ENCODE measurements at places on chromosomes 12 and 14.

GRCh38 chr14:68444449-68445168, 348.3 kb downstream of the ZFP36L1 start:
- peak; percentile 13 for DNase-seq

GRCh38 chr12:54053751-54054741, at the start of gene HOXC4:
HOXC4 (plus strand) TSS chr12:54053835; CDS start chr12:54053923, 88 bp downstream.
- no peak for DNase-seq

- DNase-seq = no peak
Observed at GRCh38 chr12:89701606-89702206, 6.9 kb downstream of the ATP2B1 start.

GRCh38 chr14:55059333-55059732, 7.9 kb downstream of the MAPK1IP1L start:
- no peak for DNase-seq

GRCh38 chr14:63405715-63406114, 87.0 kb upstream of the GPHB5 start:
- DNase-seq = no peak

DNA sequence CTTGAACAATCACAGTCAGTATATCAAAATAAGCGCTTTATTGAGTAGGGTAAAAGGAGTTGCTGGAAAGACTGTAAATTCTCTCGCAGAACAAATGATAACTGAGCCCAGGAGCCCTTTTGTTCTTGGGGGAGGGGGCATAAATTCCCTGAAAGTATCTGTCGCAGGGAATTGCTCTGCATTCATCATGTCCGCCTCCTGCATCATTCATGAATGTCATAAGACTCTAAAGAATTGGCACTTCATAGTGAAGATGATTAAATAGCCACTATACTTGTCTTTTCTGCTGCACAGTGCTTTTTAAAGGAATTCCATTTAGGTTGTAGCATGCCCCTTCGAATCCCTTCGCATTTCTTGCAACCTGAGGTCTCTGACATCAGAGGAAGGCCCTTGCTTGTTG, 762.3 kb downstream of the DIO2 start:
- no peak for DNase-seq

DNA sequence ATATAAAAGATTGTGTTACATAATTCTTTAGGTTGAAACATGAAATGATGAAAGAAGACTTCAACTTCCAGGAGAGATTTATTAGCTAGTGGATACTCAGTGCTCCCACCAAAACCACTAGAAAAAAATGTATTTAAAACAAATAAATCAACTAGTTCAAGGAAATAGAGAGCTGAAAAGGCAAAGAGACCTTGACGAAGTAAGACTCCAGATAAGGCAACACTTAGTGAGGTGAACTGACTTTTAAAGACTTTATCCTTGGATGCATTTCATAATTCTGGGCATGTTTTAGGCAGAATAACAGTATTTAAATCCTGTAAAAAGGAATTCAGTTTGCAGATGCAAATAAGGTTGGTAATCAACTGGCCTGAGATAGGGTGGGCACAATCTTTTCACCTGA, 1150.7 kb downstream of the FSCB start:
- no peak for DNase-seq

DNA sequence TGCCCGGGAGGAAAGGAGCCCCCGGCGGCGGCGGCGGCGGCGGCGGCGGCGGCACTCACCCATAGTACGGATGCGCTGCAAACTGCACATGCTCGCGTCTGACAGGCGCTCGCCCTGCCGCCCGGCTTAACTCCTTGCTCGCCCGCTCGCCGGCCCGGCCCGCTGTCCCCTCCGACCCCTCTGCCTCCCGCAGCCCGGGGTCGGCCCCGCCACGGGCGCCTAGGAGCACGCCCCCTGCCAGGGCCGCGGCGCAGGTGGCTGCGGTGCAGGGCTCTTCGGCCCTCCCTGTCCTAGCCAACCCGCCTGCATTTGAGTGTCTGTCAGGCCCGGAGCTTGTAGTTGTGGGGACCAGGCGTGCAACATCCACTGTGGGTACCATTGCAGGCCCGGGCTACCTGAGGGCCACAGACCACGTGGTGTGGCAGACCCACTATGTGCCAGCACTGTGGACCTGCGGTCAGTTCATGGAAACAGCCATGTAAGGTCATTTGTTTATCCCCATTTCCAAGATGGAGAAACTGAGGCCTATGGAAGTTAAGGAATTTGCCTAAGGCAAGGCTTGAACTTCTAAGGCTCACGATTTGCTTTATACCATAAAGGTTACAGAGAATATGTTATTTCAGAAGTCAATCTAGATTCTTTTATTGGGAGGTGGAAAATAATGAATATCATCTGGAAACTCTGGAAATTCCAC, 17.6 kb upstream of the PLEKHH1 start:
- no peak for DNase-seq

GRCh38 chr12:131025939-131026702, 72.4 kb downstream of the ADGRD1 start:
- no peak for DNase-seq

- DNase-seq = no peak
Observed at GRCh38 chr12:59559696-59560095, 36.1 kb upstream of the SLC16A7 start.

DNA sequence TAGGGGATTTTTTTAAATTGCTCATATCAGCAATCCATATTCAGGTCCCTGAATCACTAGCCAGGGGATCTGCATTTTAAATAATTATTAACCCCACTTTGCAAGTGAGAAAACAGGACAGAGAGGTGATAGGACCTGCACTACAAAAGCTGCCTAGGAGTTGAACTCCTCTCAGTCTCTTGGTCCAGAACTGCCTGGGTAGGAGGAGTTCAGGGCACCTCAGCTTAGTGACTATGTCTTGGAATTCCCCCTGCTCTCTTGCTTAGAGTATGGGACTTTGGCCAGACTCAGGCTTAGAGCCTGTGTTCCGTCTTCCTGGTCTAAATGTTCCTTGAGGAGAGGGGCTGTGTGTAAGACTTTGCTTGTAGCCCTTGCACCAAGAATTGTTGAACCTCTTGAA, 68.2 kb upstream of the WSCD2 start:
- DNase-seq = no peak

GRCh38 chr12:64833928-64834327, 9.5 kb downstream of the TBC1D30 start:
- DNase-seq = no peak

DNA sequence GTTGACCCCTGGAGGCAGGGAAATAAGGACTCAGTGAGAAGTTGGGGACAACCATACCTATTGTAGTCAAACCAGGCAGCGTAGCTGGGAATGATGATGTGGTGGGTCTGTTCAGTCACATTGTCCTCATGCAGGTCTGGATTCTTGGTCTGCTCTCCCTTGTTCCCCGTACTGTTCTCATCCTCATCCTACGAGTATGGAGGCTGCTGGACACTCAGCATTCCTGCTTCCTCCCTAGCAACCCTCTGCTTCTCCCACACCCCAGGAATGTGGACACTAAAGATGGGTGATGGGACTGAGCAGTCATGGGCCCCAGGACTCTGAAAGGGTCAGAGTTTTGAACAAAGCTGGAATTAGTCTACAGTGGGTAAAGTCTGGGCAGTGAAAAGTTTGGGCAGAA, 10.9 kb downstream of the SMARCC2 start:
- DNase-seq = no peak

DNA sequence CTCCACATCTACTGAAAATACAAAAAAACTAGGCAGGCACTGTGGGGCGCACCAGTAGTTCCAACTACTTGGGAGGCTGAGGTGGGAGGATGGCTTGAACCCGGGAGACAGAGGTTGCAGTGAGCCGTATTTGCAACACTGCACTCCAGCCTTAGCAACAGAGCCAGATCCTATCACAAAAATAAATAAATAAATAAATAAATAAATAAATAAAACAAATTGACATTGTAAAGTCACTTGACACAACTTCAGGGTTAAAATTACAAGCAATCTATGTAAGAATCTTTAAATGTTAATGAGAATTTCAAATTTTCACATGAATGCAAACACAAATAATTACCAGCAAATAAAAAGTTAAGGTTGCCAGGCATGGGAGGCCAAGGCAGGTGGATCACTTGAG, 11.1 kb downstream of the ATXN2 start:
- no peak for DNase-seq

GRCh38 chr14:81557146-81557545, 23.5 kb upstream of the SEL1L start:
- DNase-seq = no peak

DNA sequence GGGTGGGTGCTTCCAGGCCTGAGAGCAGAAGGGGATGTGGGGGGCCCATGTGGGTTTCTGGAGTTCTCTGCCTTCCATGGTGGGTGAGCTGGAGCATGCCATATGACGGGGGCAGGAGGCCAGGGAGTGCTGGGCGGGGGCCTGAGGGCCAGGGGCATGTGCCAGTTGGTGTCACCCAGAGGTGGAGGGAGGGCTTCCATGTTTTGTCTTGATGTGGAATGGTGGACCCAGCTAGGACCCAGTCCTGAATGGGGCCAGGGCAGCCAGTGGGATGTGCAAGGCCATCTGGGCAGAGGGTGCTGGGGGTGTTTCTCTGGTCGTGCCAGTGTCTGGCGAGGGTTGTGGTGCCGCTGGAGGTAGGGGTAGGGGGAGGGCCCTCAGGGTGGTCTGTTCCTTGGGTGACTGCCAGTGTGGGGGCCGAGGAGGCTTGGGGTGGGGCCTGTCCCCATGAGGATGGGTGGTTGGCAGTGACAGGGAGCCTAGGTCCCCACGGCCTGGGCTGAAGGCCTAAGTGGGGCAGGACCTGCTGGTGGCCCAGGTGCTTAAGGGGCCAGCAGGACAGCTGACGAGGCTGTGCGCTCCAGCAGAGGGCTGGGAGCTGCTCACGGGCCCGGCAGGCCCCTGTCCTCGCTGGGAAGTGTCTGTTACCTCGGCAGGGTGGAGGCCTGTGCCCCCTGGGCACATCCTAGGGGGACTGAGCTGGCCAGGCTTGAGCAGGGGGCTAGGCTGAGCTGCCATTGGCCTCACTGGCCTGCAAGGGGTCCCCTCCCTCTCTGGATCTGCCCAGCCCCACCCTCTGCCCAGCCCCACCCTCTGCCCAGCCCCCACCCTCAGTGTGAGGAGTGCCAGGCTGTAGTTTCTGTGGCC, 26.8 kb downstream of the CEP170B start:
- DNase-seq = no peak

- DNase-seq = no peak
Observed at GRCh38 chr14:89533766-89534165, 116.7 kb upstream of the FOXN3 start.

DNA sequence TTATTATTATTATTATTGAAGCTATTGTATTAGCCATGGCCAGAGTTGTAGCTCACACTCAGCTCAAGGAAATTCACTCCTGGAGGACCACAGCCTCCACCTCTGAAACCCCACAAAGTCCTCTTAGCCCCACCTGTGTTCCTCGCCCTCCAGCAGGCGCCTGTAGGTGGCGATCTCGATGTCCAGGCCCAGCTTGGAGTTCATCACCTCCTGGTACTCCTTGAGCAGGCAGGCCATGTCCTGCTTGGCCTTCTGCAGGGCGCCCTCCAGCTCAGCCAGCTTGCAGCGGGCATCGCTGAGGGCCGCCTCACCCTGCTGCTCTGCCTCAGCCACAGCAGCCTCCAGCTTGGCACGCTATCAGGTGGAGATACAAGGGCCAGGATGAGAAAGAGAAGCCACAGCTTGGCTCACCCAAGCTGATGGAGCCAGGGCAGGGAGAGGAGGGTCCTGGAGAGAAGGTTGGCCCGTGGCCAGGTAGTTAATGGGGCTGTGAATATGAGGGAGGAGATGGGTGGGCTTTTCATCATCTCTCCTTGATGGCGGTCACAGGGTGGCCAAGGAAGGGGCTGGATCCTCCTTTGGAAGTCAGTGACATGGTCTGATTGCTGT, 5.1 kb downstream of the KRT85 start:
- DNase-seq = no peak

GRCh38 chr14:105850853-105851581, 324.6 kb downstream of the TMEM121 start:
- DNase-seq = no peak

GRCh38 chr14:59926534-59926933, 6.6 kb downstream of the LRRC9 start:
- no peak for DNase-seq

- DNase-seq = no peak
Observed at GRCh38 chr12:96218989-96219678, 25.0 kb downstream of the ELK3 start.

- no peak for DNase-seq
Observed at GRCh38 chr12:80381121-80381520, 62.9 kb upstream of the PTPRQ start.

DNA sequence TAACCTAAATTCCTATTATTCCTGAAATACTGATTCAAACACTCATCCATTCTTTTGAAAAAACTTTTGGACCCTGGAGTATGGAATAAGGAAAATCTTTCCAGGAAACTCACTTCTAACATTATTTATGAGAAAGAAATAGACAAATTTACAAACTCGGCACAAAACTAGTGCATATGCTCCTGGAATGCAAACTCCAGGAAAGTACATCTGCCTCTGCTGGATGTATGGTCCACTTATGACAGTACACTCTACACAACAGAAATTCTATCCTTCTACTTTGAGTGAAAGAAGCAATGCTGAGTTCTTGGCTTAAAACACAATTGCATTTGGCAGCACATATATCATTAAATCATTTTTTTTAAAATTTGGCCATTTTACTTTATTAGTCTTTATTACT, 700.5 kb upstream of the STXBP6 start:
- no peak for DNase-seq

- peak; percentile 21 for DNase-seq
Observed at GRCh38 chr12:111203446-111203845, 165.4 kb downstream of the PHETA1 start.

DNA sequence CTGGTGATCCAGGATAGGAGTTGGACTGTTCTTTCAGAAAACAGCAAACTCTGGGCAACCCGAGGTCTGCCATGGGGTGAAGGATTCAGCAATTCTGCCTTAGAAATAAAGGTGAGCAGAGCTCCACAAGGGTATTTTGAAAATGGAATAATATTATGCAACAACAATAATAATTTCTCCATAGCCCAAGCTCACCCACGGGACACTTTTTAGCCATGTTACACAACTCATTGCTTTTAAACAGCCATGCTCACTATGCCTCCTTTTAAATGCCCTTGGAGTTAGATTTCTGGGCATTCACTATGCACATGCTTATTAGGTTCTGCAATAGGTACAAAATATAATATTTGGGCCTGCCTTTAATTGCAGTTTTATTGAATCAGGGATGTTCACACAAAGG, 37.2 kb downstream of the SLC35F4 start:
- DNase-seq = no peak

- DNase-seq = peak; percentile 18
Observed at GRCh38 chr14:65336191-65336591, 76.3 kb upstream of the FUT8 start.
